ENCODE measurements at places on chromosomes 2 and 18.

GRCh38 chr2:174970092-174970491, 35.1 kb downstream of the CHN1 start:
- DNase-seq: no peak

DNA sequence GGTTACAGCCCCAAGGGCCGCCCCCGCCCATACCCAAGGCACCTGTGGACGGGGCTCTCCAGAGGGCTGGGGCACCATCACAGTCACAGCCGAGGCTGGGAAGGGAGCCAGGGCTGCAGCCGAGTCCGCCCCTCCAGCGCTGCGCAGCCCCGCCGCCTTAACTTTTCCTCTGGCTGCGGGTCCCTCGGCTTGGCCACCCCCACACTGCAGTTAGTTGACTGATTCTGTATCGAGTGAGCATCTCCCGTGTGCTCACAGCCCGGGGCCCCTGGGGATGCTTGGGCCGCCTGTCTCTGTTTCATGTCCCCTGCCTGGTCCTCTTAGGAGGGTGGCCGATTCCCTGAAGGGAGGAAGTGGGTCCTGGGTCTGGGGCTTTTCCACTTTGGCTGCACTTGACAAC, 33.7 kb downstream of the EMILIN2 start:
- no peak for DNase-seq

DNA sequence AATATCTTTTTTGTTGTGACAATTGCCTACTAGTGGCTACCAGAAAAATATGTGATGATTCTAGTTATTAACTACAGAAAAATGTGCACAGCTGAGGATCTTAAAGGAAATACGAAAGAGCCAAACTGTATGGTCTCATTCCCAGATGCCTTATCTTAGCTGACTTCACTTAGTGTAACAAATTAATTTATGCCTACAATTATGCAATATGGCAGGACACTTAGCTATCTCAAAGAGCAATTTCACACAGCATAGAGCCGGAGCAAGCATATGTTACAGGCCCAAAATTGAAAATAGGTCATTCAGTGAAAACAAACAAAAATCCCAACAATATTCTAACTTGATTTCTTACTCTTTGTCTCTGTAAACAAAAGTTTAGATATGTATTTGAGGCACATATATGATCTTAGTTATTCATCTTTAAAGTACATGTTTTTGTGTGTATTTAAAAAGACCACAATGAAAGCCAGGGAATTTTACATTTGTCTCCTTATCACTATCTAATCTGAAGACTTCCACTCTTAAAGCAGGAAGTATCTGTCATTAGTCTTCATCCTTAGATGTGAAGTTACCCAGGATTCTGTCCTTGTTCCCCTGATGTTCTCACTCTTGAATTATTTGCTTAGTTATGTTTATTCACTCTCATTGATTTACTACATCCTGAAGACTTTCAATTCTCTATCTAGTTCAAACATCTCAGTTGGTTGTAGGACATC, 1579.0 kb upstream of the NXPH2 start:
- no peak for DNase-seq

DNA sequence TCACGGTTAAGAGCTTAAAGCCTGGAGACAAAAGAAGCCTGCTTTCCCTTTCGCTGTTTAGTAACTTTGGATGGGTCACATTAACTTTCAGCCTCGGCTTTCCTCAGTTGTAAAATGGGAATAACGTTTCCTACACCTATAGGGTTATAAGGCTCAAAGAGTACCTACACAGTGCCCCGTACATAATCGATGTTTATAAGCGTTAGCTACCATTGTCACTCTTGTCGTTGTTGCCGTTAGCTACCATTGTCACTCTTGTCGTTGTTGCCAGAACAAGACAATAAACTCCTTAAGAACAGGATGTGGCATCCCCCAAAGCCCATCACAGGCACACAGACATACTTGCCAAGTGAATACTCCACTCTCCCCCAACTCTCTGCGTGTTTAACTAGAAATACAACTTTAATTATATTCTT, 901 bp upstream of the MFSD6 start:
- no peak for DNase-seq

DNA sequence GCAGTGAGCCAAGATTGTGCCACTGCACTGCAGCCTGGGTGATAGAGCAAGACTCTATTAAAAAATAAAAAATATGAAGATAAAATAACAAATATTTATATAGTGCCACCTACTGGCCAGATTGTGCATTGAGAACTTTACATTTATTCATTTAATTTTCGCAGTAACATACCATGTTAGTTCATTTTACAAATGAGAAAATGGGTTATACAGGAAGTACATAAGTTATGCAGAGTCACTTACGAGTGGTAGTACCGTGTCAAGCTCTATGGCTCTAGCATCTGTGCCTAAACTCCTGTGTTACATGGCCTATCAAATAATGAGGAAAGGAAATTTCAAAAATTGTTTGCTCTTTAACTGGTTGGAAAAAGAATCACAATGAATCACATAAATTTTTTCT, 27.9 kb downstream of the RIF1 start:
- no peak for DNase-seq

DNA sequence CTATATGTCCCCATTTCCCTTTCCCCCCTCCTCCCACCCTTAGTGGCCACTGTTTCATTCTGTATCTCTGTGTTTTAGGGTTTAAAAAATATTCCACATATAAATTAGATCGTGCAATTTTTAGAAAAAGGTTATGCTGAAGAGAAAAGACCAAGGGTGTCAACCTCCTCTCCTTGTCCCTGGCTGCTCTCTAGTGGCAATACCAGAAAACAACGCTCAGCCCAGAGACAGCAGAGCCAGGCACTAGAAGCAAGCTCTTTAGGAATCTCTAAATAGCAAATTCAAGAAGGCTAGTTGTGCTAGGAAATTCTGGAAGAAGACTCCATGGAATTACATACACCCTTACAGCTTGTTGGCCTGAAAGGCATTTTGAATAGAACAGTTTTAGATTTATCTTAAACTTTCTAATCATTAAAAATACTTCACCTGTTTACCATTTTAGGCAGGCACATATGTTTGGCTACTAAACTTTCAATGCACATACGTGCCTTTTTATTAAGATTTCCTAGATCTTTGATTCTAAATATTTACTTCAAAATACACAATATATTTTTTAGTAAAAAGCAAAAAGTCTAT, 35.1 kb upstream of the RASGRP3 start:
- peak; percentile 20 for DNase-seq

- no peak for DNase-seq
Measured at GRCh38 chr18:13381331-13381730, 162.8 kb downstream of the LDLRAD4 start.

- DNase-seq: no peak
Measured at GRCh38 chr2:72794572-72794971, 31.3 kb downstream of the EXOC6B start.

- DNase-seq: no peak
Measured at GRCh38 chr18:53984021-53984420, 240.4 kb downstream of the MBD2 start.

DNA sequence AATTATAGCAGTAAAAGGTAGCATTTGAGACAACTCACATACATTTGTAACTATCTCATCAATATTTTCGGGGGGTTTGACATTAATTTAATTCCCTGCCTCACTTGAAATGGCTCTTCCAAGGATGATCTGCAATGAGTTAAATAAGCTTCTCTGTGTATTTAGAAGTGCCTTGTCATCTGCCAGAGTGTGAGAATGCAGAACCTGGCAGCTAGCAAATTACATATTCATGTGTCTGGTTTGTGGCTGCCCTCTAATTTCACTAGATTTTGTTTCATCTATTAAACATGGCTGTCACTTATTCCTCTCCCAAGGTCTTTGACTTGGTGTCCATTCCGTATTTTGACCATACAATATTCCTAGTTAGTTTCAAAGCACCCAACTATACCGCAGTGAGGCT, 158.3 kb upstream of the CAVIN2 start:
- no peak for DNase-seq

DNA sequence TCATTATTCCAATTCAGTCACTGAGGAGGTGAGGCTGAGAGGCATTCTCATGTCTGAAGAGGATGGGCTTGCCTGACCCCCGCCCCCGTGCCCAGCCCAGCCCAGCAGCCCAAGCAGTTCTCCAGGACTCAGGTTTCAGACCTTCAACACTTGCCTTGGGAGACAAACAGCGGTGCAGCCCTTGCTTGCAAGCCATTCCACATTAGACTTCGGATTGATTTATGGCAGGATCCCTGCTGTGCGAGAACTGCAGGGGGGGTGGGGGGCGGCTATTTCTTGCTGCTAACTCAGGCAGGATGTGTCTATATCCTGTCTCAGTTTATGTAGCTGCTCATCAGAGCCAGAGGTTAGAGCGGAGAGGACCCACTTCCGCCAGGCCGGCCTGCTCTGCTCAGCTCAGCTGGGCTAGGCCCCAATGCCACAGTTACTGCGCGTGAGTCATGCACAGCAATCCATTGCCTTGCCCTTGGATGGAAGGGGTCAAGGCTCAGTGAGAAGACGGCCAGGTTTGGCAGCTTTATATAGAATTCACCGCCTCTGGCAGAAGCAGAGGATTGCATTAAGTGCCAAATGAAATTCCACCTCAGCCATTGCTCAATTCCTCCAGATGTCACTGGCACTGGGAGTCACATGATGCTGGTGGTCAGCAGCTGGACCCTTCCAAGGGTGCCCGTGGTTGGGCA, 1.8 kb downstream of the GYPC start:
- no peak for DNase-seq

- DNase-seq: no peak
Measured at GRCh38 chr18:38047820-38048219, 482.2 kb upstream of the CELF4 start.

DNA sequence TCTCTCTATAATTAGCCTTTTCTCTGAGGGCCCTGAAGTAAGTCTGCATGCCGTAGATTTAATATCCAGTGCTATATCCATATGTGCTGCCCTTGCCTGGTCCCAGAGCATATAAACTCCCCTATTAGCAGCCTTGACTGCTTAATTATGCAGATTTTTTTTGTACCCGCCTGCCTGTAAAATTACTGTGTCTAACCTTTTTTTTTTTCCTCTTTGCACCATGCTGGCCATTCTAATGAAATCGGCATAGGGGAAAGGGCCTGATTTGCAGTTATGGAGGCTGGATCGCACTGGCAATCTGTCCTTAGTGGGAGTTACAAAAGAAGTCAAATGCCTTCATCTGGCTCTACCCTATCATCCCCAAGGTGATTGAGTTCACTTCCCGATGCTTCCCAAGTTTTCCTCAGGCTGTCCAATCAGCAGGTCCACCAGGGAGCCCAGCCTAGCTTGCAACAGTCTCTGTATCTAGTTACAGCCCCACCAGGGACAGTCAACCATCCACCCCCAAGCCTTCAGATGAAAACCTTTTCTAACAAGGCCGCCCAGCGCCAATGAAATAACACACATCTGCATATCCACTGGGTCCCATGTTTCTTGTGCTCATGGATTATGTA, 239.0 kb downstream of the ZNF521 start:
- DNase-seq: no peak

GRCh38 chr2:98727369-98728087, 3.4 kb downstream of the MGAT4A start:
- no peak for DNase-seq

GRCh38 chr2:58645017-58645416, 403.9 kb upstream of the FANCL start:
- no peak for DNase-seq

DNA sequence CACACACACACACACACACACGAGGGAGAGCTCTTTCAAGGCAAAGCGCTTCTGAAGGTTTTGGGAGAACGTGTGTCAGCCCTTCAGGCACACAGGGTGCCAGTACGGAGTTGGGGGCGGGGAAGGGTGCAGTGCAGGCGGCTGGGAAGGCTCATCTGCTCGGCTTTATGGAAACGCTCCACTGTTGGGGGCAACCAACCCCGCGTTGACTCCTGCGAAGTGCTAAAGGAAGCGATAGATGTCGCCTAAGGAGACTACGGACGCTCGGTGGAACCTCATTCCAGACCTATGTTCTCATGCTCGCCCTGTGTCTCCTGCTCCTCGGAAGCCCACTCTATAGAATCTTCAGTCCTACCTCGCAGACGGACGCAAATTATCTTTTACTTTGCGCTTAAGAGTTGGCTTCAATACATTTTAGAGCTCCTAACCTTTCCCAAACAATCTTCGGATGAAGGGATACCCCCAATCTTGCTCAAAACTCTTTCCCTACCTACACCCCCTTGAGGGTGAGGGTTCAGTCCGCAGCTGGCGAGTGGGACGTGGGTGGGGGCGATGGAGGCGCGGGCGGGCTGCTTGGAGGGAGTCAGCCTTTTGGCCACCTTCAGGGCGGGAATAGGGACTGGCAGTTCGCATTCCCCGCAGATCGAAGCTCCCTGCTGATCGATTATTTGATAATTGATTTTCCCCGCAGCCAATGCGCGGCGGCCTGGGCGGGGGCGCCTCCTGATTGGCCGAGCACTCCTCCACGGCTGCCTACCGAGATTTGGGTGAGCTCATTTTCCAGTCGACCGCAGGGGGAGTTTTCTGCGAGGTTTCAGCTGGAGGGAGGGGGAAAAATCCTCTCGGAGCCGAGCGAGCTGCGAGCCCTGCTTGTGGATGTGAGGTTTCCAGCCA, 1.9 kb upstream of the MEIS1 start:
- no peak for DNase-seq

DNA sequence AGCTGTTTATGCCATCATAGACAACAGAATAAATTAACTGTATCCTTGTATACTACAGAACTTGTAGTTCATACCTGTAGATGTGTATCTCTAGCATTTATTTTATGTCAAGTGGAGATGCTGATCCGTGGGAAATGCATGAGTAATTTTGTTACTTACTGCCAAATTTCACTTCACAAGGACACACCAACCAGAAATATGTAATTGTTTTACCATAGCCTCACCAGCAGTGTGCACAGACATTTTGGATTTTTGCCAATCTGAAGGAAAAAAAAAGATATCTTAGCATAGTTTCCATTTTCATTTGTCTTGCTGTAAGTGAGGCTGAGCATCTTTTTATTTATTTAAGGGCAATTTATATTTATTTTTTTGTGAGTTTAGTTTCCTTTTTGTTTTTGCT, 265.1 kb upstream of the OSR1 start:
- no peak for DNase-seq

DNA sequence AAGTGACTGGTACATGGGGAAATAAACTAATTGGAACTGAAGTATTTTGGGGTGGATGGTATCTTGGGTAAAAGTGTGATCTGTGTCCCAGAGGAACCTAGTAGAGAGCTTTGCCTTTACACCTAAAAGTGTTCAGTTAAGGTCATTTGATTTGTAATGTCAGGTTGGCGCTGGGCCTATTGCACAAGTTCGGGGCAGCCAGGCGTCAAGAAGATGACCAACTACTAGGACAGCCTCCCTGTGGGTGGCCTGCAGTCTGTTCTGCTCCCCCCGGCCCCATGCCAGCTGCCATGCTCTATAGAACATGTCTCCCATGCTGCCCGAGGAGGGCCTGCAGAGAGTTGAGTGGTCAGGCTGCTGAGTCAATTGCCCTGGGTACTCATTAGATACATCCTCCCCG, 10.1 kb downstream of the RRM2 start:
- DNase-seq: no peak

DNA sequence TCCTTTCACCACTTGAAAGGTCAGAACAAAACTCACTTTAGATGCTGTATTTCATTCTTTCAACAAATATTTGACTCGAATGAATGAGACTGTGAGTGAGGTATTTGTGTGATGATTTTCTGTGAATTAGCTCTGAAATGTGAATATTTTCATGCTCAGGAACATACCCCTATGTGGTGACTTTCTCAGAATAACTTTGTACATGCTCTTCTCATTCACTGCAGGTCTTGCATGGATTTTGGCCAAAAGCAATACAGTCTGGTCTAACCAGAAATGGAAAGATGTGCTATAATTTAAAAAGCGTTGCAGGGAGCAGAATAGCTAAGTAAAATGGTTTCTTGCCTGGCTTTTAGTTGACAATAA, 75.5 kb downstream of the MYCN start:
- no peak for DNase-seq
